ENCODE measurements at places on chromosomes 16 and 17.
A peak's percentile ranks its signal among the peaks of the same experiment; 100 is the strongest.

GRCh38 chr16:30677931-30678585 is 19.8 kb downstream of the FBRS start:
- no peak for DNase-seq

DNA sequence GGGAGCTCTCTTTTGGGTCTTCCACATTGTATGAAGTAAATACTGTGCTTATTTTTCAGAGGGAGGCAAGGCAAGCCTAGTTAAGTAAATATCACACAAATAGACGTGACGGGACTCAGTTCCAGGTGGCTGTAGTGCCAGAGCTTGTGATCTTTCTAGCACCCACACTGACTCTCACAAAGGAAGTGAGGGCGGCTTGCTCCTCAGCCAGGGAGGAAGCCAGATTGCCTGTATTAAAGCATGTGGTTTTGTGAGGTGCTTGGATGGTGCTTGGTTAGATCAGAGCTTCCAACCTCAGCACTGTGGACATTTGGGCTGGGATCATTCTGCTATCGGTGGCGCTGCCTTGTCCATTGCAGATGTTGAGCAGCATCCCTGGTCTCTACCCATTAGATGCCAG is 80.1 kb downstream of the VAT1L start:
- no peak for DNase-seq

GRCh38 chr17:82200743-82201497 is 11.7 kb downstream of the CCDC57 start:
- no peak for DNase-seq

DNA sequence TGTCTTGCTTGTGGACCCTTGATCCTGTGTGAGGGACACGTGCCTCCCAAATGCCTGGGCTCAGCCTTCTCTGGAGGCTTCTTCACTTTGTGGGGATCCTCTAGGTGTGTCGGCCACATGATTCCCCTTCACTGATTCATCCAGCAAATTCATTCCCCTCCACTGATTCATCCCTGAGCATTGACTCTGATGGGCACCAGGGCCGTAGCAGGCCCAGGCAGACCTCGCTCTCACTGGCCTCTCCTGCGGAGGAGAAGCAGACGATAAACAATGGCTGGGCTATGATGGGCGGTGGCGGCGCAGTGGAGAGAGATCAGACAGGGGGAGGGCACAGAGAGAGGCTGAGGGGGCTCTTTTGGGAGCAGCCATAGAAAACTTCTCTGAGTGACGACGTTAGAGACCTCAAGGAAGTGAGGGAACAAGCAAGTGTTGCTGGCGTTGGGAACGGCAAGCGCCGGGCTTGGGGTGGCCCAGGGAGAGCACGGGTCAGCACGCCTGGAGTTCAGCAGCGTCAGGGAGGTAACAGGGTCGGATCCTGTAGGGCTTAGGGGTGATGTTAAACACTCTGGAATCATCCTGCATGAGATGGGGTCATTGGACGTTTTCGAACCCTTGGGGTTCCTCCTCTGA is 17.5 kb upstream of the RPTOR start:
- DNase-seq, result no peak

DNA sequence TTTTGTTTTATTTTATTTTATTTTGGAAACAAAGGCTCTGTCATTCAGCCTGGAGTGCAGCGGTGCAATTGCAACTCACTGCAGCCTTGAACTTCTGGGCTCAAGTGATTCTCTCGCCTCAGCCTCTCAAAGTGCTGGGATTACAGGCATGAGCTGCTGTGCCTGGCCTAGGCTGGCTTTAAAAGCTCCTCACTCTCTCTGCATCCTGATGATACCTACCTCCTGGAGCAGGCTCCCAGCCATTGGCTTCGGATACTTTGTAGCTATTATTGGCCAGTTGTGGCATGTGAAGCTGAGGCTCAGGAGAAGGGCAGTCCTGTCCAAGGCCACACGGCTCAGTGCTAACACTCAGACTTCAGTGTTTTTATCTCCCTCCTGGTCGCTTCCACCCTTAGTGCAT is 158.0 kb downstream of the SEC14L1 start:
- no peak for DNase-seq

DNA sequence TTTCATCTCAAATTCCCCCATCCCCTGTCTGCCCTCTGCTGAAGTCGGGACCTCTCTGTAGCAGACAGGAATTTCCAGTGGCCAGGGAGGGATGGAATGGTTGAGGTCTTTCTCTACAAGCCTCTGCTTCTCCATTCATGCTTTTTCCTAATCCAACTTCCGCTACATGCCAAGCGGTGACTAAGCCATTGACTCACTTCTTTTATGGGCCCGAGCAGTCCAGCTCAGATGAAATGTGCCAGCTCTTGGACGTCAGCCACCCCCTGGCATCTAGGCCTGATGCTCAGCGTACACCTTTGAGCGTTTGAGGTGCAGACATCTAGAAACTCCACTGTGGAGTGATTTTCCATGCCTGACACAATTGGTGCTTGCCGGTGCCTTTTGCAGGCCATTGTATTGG is 40.7 kb upstream of the GPR139 start:
- peak; percentile 94 for DNase-seq

GRCh38 chr16:9970796-9971195 is 211.4 kb downstream of the GRIN2A start:
- DNase-seq, result no peak

GRCh38 chr17:50575581-50576210 is 15.2 kb downstream of the CACNA1G start:
- DNase-seq, result no peak

- DNase-seq, result no peak
These were observed 55.1 kb downstream of the STXBP4 start for GRCh38 chr17:55023626-55024025.

All from ACHN (cell line).